Iris pigment epithelial cell (primary cell): ENCODE measurements at places on chromosomes 4 and X.

- DNase-seq: no peak
Observed at GRCh38 chrX:76428243-76429130, 977 bp downstream of the MAGEE1 start.

GRCh38 chr4:99078336-99078735 lies 10.3 kb downstream of the ADH5 start:
- DNase-seq: no peak

- no peak for DNase-seq
Observed at GRCh38 chr4:25112995-25113380, 47.3 kb downstream of the SEPSECS start.

DNA sequence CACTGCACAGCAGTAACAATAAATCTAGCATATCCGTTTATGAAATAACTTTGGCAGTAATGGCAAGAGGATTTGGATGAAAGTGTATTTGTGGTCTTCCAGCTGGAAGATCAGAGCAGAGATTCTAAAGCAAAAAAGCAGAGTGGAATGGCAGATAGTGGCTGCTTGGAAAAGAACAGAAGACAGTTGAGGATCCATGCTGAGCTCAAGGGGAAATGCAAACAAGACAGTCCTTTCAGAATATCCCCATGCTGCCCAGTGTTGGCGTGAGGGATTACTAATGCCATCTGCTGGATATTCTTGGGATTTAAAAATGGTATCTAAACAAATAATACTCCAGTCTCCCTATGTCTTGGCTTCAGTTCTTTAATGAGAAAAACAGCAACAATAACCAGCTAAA lies 629.1 kb upstream of the ATOH1 start:
- peak; percentile 48 for DNase-seq

DNA sequence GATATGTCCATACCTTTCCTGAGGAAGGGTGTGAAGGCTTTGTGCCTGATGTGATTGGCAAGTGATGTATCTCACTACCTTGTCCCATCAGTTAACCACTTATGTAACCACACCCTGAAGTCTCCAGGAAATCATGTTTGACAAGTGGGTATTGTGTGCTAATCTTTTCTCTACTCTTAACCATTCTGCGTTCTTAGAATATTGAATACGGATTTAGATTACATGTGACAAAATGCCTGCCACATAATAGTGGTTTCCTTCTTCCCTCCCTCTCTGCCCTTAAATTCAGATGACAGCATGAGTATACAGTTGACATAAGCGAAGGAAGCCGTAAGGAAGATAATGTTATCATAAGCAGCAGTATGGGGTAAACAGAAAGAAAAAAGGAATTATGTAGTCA lies 108.4 kb downstream of the KLHL8 start:
- DNase-seq: peak; percentile 29

DNA sequence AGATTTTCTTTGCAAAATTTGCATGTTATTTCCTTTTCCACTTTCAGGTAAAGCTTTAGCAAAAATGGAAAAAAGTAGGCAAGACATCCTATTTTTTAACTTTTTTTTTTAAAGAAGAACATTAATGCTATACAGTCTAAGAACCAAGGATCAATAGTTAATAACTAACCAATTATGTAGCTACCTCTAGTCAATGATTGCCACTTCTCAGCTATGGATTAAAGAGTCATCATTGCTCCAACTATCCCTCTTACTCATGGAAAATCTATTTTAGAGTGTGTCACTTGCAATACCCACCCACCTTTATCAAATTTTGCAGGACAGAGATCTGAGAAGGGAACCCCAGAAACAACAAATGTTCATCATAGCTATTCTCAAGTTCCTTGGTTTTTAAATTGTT lies 223.1 kb downstream of the ANK2 start:
- DNase-seq: no peak

- peak; percentile 68 for DNase-seq
Observed at GRCh38 chr4:125191232-125191631, 123.5 kb upstream of the FAT4 start.

- DNase-seq: peak; percentile 77
Observed at GRCh38 chr4:176735300-176735699, 57.4 kb downstream of the VEGFC start.

DNA sequence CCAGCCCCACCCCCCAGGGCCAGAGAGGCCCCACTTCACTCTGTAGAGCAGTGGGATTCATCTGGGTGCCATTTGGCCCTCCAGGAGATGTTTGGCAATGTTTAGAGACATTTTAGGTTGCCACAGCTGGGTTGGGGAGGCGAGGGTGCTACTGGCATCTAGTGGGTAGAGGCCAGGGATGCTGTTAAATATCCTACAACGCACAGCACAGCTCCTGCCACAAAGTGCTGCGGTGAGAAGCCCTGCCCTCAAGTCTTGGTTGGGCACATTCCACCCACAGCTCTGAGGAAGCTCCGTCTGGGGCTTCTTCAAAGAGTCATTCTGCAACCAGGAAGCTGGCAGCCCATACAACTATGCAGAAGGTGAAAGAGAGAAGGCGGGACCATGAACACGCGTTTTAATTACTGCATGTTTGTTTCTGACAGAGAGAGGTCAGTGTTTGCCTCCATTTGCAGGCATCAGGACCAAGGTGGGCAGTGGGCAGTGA lies 48.1 kb upstream of the FAM9C start:
- no peak for DNase-seq

- no peak for DNase-seq
Observed at GRCh38 chr4:56466910-56467283, 520 bp upstream of the SRP72 start.

DNA sequence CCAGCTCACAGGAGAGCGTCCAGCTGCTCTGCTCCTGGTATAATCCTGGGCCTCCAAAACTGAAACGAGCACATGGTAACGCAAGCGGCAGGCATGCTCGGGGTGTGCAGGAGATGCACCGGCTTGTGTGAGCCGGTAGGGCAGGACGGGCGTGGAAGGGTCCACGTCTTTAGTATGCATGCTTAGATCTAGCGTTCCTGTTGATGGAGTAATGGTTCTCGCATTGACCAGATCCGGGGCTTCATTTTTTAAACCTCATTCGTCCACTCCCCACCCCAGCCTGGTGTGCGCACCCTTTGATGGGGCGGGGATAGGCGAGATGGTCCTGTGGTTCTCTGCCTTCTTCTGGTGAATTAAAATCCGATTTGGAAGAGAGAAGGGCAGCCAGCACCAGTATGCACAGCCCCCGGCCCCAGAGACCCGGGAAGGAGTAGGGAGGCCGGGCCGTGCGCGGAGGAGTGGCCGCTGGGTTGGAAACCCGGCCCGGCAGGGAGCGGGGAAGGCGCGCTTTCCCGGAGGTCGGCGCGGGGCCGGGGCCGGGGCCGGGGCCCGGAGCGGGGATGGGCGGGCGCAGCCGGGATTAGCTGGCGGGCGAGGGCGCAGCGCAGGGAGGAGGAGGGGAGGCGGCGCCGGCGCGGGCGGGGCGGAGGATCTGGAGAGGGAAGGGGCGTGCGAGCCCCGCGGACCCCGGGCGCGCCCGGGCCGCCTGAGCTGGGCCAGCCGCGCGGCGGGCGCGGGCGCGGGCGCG lies 39.9 kb downstream of the FAM149A start:
- peak; percentile 59 for DNase-seq

GRCh38 chr4:3065551-3065950 lies 8.8 kb downstream of the HTT-AS start:
- DNase-seq: no peak

GRCh38 chrX:43728966-43729365 lies 72.9 kb downstream of the MAOA start:
- DNase-seq: no peak
